ENCODE measurements at places on chromosomes 13 and 19.

DNA sequence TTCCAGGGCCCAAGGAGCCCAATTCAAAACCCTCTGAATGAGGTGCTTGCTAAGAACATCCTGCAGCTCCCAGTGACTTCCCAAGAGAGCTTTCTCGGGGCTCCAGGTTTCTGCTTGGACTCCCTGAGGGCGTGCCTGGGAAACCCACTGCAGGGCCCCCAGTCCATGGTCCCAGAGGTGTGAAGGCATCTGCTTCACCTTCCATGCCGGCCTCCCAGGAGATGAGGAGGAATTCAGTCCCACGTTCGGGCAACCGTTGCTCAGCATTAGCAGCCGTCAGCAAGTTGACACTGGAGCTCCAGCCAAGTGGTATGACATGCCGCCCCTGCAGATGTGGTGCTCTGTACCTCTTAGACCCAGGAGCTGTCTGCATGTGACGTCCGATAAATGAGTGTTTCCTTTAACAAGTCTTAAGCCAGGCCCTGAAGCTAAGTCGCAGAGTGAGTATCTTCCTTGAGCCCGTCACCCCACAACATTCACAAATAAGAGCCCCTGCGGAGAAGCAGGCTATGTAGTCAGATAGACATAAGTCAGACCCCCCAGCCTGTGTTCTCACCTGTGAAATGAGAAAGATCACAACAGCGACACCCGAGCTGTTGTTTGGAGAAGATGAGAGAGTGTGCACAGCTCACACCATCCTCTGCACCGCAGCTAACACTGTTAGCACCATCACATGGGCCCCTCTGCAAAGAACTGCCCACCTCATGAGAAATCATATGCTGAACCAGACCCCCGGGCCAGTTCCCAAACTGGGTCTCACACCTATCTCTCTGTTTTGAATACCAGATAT is 150.3 kb downstream of the KATNAL1 start:
- no peaks in the 10 kb centered on the region for H3K27me3 ChIP-seq
- no peak overlapping the region for H3K27ac ChIP-seq
- no peaks in the 10 kb centered on the region for H3K36me3 ChIP-seq

DNA sequence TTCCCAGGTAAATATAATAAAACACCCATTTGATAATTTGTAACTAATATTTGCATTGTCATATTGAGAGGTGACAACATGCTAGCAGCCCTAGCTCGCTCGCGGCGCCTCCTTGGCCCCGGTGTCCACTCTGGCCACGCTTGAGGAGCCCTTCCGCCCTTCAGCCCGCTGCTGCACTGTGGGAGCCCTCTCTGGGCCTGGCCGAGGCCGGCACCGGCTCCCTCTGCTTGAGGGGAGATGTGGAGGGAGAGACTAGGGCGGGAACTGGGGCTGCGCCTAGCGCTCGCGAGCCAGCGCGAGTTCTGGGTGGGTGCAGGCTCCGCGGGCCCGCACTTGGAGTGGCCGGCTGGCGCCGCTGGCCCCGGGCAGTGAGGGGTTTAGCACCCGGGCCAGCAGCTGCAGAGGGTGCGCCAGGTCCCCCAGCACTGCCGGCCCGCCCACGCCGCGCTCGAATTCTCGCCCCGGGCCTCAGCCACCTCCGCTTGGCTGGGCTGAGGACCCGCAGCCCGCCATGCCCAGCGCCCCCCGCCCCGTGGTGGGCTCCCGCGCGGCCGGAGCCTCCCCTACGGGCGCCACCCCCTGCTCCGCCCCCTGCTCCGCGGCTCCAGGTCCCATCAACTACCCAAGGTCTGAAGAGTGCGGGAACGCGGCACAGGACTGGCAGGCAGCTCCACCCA is 594.4 kb downstream of the SLITRK6 start:
- DNase-seq: no peak
- H3K27me3 ChIP-seq: no peaks in the 10 kb centered on the region
- no peaks in the 10 kb centered on the region for H3K4me1 ChIP-seq
- no peak overlapping the region for H3K27ac ChIP-seq
- H3K36me3 ChIP-seq: no peaks in the 10 kb centered on the region

DNA sequence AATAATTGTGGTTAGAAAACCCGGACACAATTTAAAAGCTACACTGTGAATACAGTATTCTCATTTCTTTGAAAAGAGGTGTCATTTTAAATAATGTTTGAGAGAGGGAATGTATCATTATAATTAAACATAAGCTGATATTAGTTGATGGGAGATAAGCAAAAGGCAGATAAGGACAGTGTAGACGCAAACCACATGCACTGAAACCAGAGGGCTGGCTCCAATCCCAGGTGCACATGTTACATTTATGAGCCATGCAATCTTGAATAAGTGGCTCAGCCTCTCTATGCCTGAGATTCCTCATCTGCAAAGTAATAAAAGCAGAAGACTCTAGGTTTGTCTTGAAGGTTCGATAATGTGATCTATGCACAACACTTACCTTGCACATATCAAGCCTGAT is 238.7 kb downstream of the EFNB2 start:
- H3K27ac ChIP-seq: no peak overlapping the region
- peaks cover 2% of the 10 kb centered on the region for H3K4me1 ChIP-seq
- no peaks in the 10 kb centered on the region for H3K27me3 ChIP-seq

DNA sequence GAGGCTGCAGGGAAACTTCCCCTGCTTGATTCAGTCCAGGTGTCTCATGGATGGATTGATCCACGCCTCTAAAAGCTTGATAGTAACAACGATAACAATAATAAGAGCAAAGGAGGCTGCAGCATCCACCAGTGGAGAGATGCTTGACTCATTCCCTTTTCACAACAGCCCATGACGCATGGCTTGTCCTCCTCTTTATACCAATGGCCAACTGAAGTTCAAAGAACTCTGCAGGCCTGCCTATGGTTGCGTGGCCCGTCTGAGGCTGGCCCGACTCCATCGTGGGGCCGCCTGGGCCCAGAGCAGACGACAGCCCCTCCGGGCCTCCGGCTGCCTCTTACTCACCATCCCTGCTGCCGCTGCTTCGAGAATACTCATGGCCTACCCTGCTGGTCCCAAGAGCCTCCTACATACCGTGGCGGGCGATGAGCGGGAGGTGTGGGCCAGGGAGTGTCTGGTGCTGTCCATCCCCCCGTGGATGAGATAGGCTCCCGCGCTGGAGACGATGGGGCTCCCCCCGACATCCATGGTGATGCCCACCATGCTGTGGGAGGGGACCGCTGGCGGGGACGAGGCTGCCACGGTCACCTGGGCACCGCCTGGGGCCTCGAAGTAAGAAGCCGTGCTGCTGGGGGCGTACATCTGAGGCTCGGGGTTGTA is 61.8 kb upstream of the RANBP3 start:
- no peaks in the 10 kb centered on the region for H3K27me3 ChIP-seq
- H3K36me3 ChIP-seq: no peaks in the 10 kb centered on the region
- H3K4me1 ChIP-seq: no peaks in the 10 kb centered on the region
- no peak for DNase-seq

GRCh38 chr13:68834375-68834774 is 1273.3 kb upstream of the ATXN8OS start:
- no peaks in the 10 kb centered on the region for H3K4me1 ChIP-seq
- H3K27ac ChIP-seq: no peak overlapping the region
- no peaks in the 10 kb centered on the region for H3K36me3 ChIP-seq
- no peak overlapping the region for H3K4me3 ChIP-seq

- H3K4me1 ChIP-seq: no peaks in the 10 kb centered on the region
- no peaks in the 10 kb centered on the region for H3K27me3 ChIP-seq
- H3K27ac ChIP-seq: no peak overlapping the region
Observed at GRCh38 chr19:27709496-27709895, 1503.5 kb downstream of the UQCRFS1 start.

DNA sequence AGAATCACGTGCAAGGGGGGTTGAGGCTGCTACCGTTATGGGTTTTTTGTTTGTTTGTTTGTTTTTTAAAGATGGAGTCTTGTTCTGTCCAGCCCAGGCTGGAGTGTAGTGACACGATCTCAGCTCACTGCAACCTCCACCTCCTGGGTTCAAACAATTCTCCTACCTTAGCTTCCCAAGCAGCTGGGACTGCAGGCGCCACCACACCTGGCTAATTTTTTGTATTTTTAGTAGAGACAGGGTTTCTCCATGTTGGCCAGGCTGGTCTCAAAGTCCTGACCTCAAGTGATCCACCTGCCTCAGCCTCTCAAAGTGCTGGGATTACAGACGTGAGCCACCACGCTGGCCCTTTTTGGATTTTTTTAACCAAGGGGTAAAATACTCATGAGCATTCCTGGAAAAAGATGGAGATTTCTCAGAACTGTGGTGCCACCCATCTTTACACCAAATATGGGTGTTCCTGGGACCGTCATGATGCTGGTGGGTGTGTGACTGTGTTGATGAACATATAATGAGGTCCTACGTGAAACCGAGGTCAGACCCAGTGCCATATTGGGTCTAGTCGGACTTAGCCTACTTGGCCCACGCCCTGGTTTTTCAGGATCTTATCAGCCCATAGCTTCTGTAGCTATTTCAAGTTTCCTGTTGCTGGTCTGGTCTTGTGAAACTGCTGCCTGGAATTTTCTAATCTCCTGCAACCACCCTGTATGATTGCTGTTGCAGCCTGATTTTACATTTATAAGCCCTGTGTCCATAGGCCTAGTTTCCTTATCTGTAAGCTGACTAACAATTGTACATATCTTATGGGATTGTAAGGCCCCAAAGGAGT is 6.2 kb downstream of the PPP1R15A start:
- H3K27ac ChIP-seq: no peak overlapping the region
- H3K36me3 ChIP-seq: peaks cover 10% of the 10 kb centered on the region
- DNase-seq: no peak
- H3K27me3 ChIP-seq: no peaks in the 10 kb centered on the region

DNA sequence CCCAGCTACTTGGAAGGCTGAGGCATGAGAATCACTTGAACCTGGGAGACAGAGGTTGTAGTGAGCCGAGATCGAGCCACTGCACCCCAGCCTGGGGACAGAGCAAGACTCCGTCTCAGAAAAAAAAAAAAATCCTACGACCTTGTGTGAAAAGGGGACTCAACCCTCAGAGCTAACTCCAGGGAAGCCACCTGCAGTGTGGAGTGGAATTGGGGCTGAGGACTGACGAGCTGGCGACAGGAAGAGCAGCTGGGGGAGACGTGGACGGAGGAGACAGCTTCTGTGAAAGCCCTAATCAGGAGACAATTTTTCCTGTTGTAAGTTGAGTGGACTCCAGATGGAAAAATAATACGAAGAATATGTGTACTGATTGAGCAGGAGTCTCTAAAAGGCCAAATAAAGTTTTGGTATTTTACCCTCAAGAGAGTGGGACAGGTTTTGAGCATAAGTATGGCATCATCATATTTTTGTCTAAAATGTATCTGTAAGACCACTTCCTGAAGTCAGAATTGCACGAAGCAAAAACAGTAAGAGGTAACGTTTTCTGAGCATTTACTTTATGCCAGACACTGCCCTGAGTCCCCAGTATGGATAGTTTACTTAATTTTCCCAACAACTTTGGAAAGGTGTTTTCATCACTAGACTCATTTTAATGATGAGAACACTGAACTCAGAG is 12.0 kb upstream of the LAIR1 start:
- DNase-seq: no peak
- H3K4me3 ChIP-seq: no peak overlapping the region
- no peaks in the 10 kb centered on the region for H3K36me3 ChIP-seq
- H3K27me3 ChIP-seq: no peaks in the 10 kb centered on the region
- H3K27ac ChIP-seq: no peak overlapping the region

DNA sequence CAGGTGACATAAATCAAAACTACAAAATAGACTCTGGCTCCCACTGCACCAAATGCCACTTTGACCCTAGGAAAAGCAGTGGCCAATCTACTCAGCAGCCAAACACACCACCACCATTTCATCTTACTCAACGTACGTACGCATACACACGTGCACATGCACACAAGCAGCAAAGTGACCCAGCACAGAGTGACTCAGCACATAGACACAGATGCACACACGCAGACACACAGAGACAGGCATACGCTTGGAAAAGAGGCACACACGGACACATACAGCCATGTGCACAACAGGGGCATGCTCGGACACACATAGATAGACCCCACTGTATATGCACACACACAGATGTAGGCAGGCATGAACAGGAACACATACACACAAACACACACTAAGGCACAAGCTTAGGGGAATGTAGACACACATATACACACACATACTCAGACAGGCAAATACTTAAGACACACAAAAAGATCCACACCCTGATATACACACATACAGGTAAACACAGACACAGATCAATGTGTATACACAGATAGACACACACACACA is 37.3 kb downstream of the PEPD start:
- no peaks in the 10 kb centered on the region for H3K4me1 ChIP-seq
- DNase-seq: no peak
- H3K4me3 ChIP-seq: no peak overlapping the region
- no peak overlapping the region for H3K27ac ChIP-seq
- H3K27me3 ChIP-seq: no peaks in the 10 kb centered on the region
- H3K36me3 ChIP-seq: 0 out of 2 replicates have a peak, but pooled peaks cover 6% of the 10 kb centered on the region

GRCh38 chr13:45511310-45512097 is 46.8 kb downstream of the COG3 start:
- H3K36me3 ChIP-seq: peaks cover 15% of the 10 kb centered on the region
- H3K27me3 ChIP-seq: no peaks in the 10 kb centered on the region
- H3K27ac ChIP-seq: no peak overlapping the region

DNA sequence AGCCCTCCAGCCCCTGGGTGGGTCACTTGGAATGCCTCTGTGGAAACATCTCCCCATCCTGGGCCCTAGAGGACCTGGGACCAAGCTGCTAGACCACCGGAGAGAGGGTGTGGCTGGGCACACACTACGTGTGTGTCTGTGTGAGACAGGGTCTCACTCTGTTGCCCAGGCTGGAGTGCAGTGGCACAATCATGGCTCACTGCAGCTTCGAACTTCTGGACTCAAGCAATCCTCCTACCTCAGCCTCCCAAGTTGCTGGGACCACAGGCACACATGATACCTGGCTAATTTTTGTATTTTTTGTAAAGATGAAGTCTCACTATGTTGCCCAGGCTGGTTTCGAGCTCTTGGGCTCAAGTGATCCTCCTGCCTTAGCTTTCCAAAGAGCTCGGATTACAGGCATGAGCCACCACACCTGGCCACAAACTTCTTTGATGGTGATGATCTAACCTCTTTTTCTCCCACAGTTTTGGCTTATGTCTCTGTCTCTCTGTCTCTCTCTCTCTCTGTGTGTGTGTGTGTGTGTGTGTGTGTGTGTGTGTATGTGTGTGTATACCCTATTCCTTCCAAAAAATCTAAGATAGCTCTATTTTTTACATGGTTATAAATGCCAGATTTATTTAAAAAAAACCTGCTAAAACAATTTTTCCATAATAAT is 32.1 kb upstream of the SLC7A9 start:
- no peak overlapping the region for H3K4me3 ChIP-seq
- H3K36me3 ChIP-seq: no peaks in the 10 kb centered on the region
- H3K27me3 ChIP-seq: no peaks in the 10 kb centered on the region
- peak; percentile 18 for DNase-seq
- peaks cover 12% of the 10 kb centered on the region for H3K4me1 ChIP-seq

GRCh38 chr13:99905224-99905623 is 66.3 kb downstream of the ZIC5 start:
- H3K4me1 ChIP-seq: peaks cover 39% of the 10 kb centered on the region
- peaks cover 5% of the 10 kb centered on the region for H3K36me3 ChIP-seq
- no peak for DNase-seq
- H3K27me3 ChIP-seq: no peaks in the 10 kb centered on the region

All from GM23338 (cell line).